Cardiac muscle cell (in vitro differentiated cells and primary cell): ENCODE measurements at places on chromosomes 1 and 21. TPM values are rescaled to one million over a fixed set of nuclear protein-coding genes. Genes with fewer than 3 reads are reported as not detected.

DNA sequence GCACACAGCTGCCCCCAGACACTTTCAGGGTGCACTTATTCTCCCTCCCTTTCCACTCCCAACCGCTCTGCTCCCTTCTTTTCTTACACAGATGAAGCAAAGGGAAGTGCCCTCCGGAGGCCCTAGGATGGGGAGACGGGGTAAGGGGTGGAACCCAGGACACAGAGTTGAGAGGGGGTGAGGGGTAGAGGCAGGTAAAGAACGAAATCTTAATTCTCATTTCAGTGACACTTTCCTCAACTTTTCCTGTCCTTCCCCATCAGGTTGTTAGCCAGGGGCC is 12.8 kb downstream of the PLEKHO1 start:
- H3K36me3 ChIP-seq: peaks cover 7% of the 10 kb centered on the region
- no peaks in the 10 kb centered on the region for H3K27me3 ChIP-seq
- H3K4me1 ChIP-seq: peaks cover 33% of the 10 kb centered on the region
- H3K27ac ChIP-seq: peak overlapping the region; percentile 100

DNA sequence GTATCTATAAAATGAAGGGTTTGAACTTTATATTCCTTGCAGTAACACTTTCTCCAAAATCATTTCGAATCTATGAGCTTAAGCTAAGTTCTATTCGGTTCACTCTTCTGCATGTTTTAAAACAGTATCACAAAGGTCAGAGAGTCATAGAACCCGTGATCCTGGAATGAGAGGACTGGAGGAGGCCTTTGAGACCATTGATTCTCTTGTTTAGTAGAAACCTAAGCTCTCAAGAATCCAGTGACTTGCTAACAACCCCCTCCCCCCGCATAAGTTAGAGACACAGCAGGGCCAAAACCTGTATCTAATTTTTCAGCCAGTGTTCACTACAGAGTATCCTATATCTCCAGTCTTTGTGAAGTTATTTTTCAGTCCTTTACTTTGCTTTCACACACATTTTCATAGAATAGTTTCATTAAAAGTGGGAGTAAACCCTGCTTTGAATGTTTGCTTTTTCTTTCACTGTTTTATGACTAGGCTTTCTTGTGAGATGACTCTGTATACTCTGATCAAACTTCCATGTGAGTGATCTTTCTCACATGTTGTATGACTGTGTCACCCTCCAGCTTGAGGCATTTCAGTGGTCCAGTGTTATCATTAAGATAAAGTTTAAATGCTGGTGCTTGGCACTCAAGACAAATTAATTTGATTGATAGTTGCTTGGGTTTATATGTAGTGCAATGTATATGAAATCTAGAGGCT is 275.4 kb upstream of the SGIP1 start:
- H3K36me3 ChIP-seq: no peaks in the 10 kb centered on the region
- no peak overlapping the region for H3K27ac ChIP-seq
- DNase-seq: no peak
- peaks cover 13% of the 10 kb centered on the region for H3K4me1 ChIP-seq

AGBL4 gene
- total RNA-seq: 1.3 TPM in 1 of 2 replicates, not detected in the other

DNA sequence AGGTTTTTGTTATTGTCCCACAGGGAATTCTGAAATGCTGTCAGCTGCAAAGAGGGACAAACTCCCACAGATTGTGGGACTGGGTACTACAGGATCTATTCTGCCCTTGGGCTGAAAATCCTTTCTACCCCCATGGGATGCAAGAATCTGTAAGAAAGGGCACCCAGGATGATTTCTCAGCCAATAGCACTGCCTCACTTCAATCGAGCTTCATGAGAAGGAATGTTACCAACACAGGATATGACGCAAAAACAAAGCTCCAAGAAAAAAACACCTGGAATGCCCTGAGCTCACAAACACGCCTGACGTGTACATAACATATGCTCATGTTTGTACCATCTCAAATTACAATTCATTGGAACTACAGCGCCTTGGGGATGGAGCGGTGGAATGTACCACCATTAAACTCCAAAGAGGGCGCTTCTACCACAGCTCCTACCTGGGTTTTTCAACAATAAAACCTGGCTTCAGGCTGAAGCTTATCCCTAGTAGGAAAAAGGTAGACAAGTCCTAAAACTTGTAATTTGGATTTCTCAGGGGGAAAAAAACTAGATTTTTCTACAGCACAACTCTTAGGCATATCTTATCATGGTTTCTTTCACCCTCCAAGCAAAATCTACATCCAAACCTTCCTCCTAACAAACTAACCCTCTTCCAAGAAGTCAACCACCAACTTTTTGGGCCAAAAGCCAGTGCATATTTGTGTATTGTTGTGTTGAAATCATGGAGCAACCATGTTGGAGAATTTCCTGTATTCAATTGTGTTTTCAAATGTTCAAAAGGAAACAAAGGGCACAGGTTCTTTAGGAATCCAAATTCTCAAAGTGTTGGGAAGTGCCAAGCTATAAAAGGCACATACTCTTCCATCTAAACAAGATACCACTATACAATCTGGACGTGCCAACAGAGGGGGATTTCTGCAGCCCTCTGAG is 78.9 kb downstream of the TGFBR3 start:
- no peak overlapping the region for H3K4me3 ChIP-seq
- DNase-seq: no peak
- H3K36me3 ChIP-seq: no peaks in the 10 kb centered on the region
- no peaks in the 10 kb centered on the region for H3K4me1 ChIP-seq
- no peak overlapping the region for H3K27ac ChIP-seq

GRCh38 chr1:24949331-24949881 is 19.3 kb upstream of the RUNX3 start:
- no peaks in the 10 kb centered on the region for H3K4me1 ChIP-seq
